ENCODE measurements at places on chromosomes 6 and 20. TPM values are rescaled to one million over a fixed set of nuclear protein-coding genes. Genes with fewer than 3 reads are reported as not detected.

UNC5CL gene
- total RNA-seq: 0.93 TPM

VGLL2 gene
- total RNA-seq: not detected

BEND6 gene
- 3.4 TPM for total RNA-seq

HCRTR2 gene
- total RNA-seq: not detected

CTCFL gene
- not detected for total RNA-seq

TUBB2B gene
- total RNA-seq: 6.1 TPM

TINAG gene
- total RNA-seq: not detected

DNA sequence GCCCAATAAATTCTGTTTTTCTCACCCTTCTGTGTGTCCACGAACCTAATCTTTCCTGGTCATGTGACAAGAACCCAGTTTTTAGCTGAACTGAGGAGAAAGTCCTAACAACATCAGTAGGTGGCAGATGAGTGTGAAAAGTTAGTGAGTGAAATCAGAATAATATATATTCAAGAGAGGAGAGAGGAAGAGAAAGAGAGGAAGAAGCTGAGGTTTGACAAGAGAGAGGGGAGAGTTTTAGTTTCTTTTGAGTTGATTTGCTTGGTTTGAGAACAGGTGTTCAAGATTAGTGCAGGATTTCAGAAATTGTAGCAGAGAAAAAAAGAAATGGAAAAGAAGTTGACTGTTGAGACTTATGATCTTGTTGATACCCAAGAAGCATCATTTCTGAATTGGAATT lies 930.5 kb upstream of the FLRT3 start:
- no peak for DNase-seq

GRCh38 chr20:47605673-47606413 lies 104.2 kb downstream of the NCOA3 start:
- DNase-seq: no peak

GRCh38 chr20:37702403-37703034 lies 8.7 kb downstream of the CTNNBL1 start:
- no peak for DNase-seq

DNA sequence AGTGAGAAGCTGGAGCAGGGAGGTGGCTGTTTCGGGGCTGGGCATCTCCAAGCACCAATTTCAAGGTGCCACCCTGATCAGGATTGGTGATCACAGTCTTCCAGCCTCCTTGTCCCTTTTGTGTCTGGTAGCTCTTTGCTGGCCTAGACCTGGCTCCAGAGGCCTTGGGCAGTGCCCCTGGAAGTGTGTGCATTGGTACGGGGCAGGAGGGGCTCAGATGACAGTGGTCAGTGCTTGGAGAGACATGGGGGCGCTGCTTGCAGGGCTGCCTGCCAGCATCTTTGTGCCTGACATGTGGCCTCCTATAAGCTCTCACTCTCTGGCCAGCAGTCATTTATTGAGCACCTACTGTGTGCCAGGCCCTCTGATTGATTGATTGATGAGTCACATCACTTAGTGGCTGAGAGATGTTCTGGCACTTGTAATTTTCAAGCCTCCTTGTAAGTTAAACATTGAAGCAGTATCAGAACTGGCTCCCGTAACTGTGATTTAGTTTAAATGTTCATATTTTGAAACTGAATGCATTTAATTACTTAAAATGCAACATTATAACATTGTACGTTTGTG lies 61.7 kb downstream of the BCAS4 start:
- DNase-seq: no peak

DNA sequence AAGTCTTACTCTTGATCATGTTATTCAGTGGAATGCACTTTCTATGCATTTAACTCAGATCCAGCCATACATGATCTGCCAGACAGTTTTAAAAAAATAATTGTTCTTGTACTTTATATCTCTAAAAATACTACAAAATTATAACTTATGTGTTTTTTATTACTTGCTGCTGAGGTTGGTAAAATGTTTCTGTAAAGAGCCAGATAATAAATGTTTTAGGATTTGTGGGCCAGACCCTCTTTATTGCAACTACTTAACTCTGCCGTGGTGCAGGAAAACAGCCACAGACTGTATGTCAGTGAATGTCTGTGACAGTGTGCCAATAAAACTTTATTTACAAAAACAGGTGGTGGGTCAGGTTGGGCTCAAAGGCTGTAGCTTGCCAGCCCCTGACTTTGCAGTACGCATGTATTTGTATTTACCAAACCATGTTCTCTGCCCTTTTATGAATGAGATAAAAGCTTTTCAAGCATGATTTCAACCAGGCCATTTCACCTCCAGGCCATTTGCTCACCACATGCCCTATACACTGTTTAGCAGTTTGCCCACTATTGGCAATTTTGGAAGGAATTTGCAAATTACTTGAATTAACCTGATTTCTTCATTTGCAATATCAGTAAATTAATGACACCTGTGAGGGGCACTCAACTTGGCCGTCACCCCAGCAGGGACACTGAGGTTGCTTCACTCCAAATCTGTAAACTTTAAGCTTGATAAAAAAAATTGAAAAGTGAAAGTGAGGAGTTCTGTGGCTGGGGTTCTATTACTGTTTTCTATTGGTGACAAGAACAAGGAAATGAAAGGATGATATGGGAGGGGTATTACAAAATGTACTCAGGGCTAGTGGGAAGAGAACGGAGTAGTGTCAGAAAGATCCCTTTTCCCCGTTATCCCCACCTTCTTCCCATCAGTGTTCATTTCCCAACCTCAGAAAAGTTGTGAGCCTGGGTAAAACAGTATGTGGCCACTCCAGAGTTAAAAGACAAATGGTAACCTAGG lies 133.4 kb downstream of the CEBPB start:
- no peak for DNase-seq

- no peak for DNase-seq
These were observed 13.7 kb downstream of the TTLL2 start for GRCh38 chr6:167338541-167339117.

GRCh38 chr20:41169791-41170351 lies 32.5 kb downstream of the PLCG1 start:
- DNase-seq: peak; percentile 1

- no peak for DNase-seq
These were observed 32.3 kb upstream of the AFDN start for GRCh38 chr6:167794161-167795157.

DNA sequence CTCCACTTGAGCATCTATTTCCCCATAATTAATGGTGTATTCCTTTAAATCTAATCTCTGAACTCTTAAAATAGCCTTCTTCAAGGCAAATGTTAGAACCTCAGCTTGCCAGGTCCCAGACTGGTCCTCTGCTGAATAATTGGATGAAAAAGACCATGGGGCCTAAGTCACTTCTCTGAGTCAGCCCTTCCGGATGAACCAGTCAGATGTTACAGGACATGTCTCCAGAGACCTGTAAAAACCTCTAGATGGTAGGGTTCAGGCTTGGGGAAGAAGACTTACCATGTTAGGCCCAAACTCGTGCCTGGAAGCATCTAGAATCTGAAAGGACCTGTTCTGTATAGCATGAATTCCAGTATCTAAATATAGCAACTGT lies 97.3 kb downstream of the CDKAL1 start:
- DNase-seq: no peak

GRCh38 chr20:20192366-20192765 lies 140.0 kb downstream of the CFAP61 start:
- no peak for DNase-seq

DNA sequence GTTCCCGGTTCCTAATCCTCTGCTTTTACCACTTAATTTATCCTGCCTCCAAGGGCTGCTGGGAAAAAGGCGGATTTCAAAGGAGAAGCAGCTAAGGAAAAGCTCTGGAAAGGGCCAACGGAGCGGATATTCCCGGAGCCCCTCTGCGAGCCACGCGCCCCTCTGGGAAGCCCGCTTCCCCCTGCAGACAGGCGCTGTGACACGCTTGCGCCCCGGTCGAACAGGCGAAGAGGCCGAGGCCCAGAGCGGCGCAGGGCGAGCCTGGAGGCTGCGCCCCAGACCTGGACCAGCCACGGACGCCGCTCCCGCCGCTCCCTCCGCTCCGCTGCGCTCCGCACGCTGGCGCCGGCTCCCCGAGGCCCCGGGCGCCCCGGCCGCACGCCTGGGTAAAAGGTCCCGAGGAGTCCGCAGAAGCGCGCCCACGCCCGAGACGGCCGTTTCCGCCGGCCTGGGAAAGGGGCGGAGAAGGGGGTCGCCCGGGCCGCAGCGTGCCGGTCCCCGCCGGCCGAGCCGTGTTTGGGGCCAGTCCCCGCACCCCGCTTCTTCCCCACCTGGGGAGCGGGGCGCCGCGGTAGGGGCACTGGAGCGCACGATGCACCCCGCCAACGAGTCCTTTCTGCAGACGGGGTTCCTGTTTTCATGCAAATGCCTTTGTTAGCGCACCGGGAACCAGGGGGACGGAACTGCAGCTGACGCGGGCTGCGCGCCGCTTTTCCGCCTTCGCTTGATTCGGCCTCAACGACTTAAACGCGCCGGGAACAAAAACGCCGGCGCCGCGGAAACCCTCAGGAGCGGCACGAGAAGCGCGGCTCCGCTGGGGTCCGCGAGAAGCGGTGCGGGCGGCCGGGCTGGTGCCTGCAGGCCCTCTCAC lies 91.9 kb upstream of the SIRPA start:
- peak; percentile 20 for DNase-seq

DNA sequence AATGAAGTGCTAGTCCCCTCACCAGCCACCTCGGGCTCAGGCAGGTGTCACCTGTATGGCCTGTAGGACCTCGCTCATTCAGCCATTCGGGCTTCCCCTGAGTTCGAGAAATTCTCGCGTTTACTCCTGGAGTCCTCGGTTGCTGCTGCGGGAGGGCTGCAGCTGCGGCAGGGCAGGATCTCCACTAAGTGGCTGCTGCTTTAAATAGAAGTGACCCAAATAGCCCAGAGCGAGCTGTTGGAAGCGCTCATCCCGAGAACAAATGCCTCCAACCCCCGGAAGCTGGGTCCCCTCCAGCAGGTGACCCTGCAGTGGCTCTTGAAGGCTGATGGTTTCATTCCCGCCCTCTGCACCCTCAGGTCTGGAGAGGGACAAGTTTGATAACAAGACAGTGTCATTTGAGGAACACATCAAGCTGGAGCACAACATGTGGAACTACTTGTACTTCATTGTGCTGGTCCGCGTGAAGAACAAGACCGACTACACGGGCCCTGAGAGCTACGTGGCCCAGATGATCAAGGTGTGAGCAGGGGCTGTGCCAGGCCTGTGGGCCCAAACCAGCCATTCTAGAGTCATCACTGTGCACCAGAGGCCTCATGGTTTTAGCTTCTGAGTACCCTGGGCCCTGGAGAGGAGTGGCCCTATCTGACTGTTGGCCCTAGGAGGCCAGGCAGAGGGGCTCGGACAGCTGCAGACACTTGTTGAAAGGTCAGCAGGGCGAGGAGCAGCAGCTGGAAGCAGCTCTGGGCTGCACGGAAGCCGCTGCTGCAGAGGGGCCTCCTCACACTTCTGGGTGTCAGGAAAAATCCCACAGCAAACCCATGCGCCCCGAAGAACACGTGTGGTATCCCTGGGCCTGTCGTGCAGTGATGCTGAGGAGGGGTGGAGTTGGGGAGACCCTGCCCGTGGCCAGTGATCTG lies 18.1 kb downstream of the UQCC2 start:
- no peak for DNase-seq

- DNase-seq: no peak
These were observed 19.2 kb upstream of the MRPS10 start for GRCh38 chr6:42236682-42237473.

DNA sequence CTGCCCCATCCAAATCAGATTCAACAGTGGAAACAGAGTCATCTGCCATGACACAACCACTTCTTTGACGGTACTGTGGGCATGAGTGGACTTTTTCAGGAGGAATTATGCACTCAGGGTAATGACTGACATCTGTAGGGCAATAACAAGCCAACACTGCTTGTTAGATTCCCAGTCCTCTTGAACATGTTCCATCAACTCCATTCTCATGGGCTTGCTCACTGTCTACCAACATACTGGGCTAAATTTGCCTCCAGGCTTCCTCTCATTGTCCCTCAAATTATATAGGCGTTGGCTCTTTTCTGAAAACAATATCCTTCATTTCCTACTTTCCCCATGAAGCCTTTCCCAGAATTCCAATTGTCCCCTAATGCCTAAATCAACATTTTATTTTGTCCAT lies 43.1 kb downstream of the ANKEF1 start:
- DNase-seq: no peak

DNA sequence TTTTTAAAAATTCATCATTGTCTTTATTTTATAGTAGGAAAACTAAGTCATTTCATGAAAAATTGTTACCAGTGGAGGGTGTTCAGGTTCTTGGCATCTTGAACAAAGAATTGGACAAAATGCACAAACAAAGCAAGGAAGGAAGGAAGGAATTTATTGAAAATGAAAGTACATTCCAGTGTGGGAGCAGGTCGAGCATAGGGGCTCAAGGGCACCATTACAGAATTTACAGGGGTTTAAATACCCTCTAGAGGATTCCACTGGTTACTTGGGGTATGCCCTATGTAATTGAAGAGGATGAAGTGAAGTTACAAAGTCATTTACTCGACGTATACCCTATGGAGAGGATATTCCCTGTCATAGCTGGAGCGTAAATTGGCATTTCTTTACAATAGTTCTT lies 37.4 kb upstream of the HDAC2 start:
- DNase-seq: no peak

DNA sequence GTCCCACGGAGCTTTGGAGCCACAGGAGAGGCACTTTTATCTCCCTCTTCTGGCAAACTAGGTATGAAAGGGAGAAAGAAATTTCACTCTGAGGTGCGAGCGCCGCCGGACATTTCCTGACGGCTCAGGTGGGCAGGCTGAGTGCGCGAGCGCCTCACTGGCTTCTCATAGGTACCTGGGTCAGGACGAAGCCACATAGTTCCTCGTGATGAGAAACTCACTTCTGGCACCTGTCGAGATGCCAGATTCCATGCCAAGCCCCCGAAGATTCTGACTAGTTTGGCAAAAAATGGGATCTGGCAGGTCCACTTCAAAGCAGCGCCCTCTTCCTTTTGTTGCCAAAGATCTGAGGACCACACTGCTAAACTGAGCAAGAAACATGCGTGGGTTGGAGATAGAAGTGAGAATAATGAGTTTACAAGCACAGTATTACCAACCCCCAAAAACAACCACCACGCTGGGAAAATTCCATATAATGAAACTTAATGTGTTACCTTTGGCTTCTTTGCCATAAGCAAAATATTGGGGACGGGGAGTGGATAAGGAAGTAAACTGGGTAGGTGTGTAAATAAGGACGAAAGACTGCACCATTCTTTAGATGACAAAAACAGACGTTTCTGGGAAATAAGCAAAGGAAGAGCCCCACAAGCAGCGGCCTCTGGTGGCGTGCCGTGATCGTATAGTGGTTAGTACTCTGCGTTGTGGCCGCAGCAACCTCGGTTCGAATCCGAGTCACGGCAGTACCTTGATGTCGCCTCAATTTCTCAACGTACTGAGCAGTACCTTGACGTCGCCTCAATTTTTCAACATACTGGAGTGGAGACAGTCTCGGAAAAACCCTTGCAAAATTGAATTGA lies 89.8 kb upstream of the PRSS16 start:
- DNase-seq: peak; percentile 65

DNA sequence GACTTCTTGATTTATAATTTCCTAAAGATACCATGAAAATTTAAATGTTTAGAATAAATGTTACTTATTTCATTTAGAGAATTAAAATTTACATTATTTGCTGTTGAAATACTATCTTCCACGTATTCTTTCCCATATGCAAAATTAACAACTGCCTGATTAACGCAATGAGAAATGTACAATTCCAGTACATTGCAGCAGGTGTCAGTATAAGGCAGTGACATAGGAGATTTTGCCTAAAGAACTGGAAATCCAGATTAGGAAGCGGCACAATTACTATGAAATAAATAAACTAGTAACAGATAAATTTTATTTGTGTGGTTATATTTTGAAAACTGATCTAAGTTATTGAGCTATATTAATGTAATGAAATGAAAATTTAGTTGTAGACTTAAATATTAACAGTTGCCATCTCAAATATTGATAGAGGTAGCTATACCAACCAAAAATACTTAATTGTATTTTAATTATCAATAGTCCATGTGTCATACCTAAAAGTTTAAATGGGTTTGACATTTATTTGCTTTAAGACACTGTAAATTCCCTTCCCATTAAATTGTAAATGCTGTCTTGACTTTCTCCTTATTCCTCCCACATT lies 300.2 kb downstream of the UTRN start:
- DNase-seq: no peak

Measured in thyroid gland (tissue), 4 donors.